CD4-positive, alpha-beta T cell treated with Interleukin-2 at 100 ng/mL for 4 hours (primary cell): ENCODE measurements at places on chromosomes 16 and 17.

DNA sequence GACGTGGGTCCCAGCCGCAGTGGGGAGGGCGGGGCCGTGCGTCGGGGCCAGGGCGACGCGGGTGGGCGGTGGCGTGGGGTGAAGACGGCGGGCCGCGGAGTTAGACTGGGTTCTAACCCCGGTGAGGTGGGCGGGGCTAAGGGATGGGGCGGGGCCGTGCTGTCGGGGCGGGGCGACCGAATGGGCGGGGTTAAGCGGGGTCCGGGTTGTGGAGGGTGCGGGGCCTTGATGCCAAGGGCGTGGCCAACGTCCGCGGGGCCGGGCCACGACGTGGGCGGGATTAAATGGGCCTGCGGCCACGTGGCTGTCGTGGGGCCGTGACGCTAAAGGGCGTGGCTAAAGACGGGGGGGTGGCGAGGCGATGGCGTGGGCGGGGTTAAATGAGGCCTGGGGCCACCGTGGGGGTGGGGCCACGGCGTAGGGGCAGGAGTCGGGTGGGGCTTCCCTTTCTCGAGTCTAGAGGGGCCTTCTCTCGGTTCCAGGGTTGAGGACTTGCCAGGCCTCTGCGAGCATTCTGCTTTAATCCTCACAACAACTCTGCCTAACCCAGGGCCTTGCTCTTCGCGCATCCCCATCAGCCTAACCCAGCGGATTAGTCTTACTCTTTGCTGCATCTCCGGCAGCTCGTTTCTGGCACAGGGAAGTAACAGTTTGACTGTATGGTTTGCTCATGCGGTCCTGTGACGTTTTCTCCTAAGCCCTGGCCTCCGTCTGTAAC lies 739 bp downstream of the TCF25 start:
- DNase-seq: peak; percentile 94

DNA sequence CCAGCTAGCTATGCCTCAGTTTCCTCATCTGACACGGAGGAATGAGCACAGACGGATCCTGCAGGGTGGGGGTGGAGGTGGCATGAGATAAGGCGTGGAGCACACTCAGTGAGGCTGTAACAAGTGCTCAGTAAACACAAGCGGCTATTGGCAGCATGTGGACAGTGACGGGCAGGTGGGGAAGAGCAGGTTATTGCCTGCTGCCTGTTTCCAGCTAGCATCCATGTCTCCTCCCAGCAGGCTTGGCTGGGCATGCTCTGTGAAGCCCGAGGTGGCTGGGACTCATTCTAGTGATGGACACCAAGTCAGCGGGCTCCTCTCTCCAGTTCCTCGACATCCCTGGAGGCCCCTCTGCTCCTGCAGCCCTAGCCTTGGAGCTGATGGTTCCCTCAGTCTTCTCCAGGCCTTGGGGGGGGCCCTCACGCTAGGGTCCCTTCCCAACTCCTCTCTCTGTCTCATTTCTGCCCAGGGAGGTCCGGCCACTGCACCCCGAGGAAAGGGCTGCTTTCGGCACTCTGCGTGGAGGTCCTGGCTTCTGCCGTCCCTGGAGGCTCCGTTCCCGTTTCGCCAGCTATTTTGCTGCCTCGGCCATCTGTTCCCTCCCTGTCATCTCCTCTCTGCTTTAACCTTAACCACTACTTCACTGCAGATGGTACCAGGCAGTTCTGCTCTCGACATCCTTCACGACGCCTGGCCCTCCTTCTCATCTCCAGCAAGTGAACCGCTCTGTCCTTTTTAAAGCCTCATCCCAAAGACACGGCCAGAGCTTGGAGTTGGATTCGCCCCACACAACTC lies 6.2 kb downstream of the RTN4RL1 start:
- DNase-seq: no peak

- no peak for DNase-seq
Observed at GRCh38 chr17:29787995-29788394, 142.0 kb downstream of the SSH2 start.

DNA sequence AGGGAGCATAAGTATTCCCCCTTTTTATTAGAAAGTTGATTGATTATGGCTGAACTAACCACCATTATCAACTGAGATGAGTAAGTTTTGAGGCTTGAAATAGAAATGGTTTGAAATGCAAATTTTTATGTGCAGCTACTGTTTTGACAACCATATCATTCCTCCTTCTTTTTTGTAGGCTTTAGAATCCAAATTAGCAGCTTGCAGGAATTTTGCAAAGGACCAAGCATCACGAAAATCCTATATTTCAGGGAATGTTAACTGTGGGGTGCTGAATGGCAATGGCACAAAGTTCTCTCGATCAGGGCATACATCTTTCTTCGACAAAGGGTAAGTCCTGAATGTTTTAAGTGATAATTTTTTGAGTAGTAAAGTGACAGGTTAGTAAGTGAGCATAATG lies 24.1 kb downstream of the NDEL1 start:
- DNase-seq: no peak

- no peak for DNase-seq
Observed at GRCh38 chr16:53901408-53901807, 197.5 kb downstream of the FTO start.

DNA sequence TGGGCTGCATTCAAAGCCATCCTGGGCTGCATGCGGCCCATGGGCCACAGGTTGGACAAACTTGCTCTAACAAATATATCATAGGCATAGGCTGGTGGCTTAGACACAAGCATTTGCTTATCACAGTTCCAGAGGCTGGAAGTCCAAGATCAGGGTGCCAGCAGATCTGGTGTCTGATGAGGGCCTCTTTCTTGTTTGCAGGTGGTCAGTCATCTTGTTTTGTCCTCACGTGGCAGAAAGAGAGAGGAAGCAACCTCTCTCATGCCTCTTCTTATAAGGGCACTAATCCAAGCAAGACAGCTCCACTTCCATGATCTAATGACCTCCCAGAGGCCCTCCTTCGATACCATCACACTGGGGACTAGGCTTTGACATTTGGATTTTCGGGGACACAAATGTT lies 238.7 kb upstream of the TNRC6C start:
- DNase-seq: no peak

GRCh38 chr17:42512733-42513251 lies 23.2 kb upstream of the NAGLU start:
- no peak for DNase-seq

- no peak for DNase-seq
Observed at GRCh38 chr16:58656899-58657298, 27.3 kb upstream of the CNOT1 start.

- DNase-seq: no peak
Observed at GRCh38 chr16:84005391-84005790, 37.2 kb downstream of the SLC38A8 start.
